Hematopoietic multipotent progenitor cell treated with erythropoietin and hydrocortisone succinate and interleukin-3 and kit ligand, for 6 days (in vitro differentiated cells): ENCODE measurements at places on chromosomes 16 and 17.

- DNase-seq = no peak
Observed at GRCh38 chr16:4970010-4970409, 11.9 kb downstream of the SEC14L5 start.

- peak; percentile 83 for DNase-seq
Observed at GRCh38 chr17:61416540-61417363, 17.1 kb downstream of the TBX2 start.

DNA sequence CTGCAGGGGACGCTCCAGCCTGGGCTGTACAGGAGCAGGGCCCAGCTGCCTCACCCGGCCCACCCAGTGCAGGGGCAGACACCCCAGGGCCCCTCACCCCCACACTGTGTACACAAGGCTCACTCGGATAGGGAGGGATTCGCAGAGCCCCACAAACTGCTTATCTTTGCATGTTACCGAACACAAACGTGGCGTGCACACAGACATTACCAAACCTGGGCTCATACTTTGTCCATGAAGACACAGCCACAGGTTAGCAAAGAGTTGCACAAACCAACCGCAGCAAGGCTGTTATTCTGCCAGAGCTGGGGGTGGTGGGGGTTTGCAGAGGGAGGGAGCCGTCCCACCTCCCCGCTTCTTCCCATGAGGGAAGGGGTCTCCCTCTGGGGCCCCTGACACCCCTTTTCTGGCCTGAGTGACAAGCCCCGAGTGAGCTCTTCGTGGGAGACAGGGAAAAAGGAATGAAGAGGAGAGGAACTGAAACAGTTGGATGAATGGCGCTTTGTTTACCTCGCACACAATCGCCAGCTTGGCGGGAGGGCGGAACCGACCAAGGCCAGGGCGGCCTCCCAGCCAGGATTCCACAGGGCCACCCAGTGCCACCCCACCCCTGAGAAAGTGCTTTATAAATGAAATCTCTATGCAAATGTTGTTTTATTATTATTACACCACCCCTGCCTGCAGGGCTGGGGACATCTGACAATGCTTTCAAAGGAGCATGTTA lies 434 bp upstream of the CPSF4L start:
- no peak for DNase-seq

GRCh38 chr17:76585649-76586593 lies at the start of gene ST6GALNAC2:
ST6GALNAC2 (minus strand) TSS chr17:76585860; CDS start chr17:76585808, 52 bp downstream.
- DNase-seq = peak; percentile 74

GRCh38 chr16:78154729-78155461 lies 55.4 kb downstream of the WWOX start:
- DNase-seq = no peak

DNA sequence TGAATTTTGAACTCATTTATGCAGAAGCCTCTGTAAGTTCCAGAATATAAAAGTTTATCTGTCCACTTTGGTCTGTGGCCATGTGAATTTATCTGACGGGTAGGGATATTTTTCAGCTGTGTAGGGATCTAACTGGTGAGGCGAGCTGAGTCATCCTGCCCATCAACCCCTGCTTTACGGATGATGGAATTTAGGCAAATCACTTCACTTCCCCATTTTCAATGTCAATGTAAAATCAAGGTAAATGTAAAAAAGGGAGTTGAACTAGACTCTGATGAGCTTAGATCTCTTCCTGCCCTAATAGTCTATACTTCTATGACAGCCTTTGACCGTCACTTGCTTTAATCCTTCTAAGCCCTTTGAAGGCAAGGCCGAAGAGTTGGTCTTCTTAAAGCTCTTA lies 2.6 kb downstream of the SLC16A6 start:
- peak; percentile 45 for DNase-seq

DNA sequence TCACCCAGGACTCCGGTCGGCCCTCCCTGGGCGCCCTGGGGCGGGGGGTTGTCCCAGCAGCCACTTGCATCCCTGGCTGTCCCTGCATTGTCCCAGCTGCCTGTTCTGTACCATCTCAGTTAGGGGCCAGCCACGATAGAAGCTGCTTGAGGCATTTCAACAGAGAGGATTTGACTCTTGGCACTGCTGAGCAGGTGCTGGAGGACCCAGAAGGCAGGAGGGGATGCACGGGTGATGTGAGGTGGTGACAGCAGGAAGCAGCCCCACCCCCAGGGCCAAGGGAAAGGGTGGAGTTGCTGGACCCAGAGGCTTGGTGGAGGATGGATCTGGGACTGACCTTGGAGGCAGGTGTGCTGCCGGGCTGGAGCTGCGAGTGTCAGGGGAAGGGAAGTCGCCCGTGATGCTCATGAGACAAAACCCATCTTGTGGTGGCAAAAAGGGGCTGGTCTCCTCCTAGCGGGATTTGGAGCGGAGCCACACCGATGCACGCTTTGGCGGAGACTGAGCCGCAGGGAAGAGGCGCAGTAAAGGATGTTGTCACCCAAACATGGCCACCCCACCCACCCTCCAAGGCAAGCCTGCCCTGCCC lies 188.0 kb upstream of the GSE1 start:
- no peak for DNase-seq

DNA sequence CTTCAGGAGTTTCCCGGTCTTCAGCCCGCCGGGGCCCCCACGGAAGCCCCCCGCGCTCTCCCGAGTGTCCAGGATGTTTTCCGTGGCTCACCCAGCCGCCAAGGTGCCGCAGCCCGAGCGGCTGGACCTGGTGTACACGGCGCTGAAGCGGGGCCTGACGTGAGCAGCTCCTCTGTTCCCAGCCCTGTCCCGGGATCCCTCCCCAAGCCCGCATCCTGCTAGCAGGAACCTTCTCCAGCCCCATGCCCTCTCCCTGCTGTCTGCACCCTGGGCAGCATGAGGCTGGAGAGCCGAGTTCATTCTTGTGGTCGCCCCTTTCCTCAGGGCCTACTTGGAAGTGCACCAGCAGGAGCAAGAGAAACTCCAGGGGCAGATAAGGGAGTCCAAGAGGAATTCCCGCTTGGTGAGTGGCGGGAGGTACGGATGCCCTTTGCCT lies 10.1 kb downstream of the RIPOR1 start:
- peak; percentile 4 for DNase-seq

DNA sequence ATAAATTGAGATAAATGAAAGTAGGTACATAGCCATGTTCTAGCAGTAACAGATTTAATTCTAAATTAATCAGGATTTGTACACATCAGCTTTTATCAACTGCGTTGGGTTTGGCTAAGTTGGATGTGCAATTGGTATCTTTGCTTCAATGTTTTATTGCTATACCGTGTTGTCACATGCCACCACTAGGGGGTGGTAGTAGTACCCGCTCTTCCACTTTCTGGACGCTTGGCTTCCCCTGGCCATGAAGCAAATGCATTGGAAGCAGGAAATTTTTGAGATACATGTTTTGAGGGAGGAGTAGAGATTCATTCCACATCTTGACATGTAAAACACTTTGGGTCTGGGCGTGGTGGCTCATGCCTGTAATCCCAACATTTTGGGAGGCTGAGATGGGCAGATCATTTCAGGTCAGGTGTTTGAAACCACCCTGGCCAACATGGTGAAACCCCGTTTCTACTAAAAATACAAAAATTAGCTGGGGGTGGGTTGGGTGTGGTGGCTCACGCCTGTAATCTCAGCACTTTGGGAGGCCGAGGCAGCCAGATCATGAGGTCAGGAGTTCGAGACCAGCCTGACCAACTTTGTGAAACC lies 58.6 kb downstream of the EMP2 start:
- DNase-seq = peak; percentile 84

- DNase-seq = peak; percentile 46
Observed at GRCh38 chr17:2056206-2057174, 1.6 kb downstream of the HIC1 start.

DNA sequence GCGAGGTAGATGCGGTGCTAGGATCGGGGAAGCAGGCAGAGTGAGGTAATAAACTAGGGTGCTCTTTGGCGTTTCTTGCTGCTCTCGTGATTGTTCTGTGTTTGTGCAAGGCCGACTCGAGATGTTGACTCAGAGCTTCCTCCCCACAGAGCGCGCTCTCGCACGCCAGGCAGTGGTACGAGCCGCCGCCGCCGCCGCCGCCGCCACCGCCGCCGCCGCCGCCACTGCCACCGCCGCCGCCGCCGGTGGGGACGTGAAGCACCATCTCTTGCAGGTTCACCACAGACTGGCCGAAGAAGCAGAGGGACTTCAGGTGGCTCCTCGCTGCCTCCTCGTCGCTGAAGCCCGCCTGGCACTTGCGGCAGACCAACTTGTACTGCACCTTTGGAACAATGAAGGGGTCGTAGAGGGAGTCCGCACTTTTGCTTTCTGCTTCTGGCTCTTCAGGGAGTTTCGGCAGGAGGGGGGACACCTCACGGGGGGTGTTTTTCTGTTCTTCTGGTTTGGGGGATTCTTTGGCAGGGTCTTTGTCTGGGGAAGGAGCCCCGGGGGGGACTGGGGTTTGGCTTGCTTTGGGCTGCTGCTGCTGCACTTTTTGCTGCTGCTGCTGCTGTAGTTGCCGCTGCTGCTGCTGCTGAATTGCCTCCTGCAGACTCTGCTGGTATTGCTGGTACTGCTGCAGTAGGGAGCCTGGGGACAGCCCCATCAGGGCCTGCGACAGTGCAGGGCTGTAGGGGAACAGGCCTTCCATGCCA lies 260.2 kb downstream of the ZFHX3 start:
- peak; percentile 87 for DNase-seq

GRCh38 chr17:39754958-39755553 lies 17.3 kb downstream of the GRB7 start:
- peak; percentile 39 for DNase-seq

DNA sequence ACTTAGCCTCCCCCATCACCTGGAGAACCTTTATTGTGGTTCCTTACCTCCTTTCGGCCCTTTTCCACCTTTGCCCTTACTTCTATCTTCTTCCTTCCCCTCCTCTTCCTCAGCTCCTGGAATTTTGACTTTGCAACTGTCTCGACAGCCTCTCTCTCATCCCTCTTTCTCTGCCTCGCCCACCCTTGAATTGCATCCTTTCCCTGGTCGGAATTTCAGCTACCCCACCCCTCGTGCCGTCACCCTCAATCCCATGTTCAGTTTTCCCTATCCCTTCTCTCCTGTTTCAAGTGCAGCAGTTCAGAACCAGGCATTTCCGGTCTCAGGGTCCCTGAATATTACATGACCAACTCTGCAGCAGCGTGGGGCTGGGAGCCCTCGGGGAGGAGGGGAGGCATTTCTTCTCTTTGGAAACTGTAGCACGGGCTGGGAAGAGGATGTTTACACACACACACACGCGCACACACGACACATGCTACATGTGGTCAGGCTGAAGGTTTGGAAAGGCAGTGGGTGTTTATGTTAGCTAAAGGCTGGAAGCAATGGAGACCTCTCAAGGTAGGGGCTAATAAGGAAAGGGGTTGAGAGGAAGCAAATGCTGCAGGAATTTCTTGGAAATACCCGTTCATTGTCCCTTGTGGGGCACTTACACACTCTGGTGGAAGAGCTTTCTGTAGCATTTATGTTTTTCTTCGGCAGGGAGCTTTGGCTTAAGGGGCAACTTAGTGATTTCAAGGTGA lies 971 bp downstream of the MINK1 start:
- DNase-seq = peak; percentile 41

DNA sequence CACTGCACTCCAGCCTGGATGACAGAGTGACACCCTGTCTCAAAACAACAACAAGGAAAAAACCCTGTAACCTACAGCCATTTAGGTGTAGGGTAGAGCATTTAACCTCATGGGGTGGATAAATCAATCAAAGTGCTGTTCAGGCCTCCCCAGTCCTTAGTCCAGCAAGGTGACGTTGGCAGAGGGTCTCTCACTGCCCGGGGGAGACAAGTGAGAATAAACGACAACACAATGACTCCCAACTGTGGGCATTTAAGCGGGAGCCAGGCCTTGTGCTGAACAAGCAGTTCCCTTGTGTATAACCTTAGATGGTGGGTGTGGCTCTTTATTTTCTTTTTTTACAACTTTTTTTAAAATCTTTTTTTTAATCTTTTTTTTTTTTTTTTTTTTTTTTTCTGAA lies 29.3 kb downstream of the TMEM92 start:
- DNase-seq = no peak

GRCh38 chr16:89641458-89642119 lies 15.9 kb downstream of the CHMP1A start:
- no peak for DNase-seq

GRCh38 chr16:14608604-14609003 lies 21.5 kb downstream of the PARN start:
- no peak for DNase-seq

GRCh38 chr17:82047914-82048570 lies 3.6 kb downstream of the RFNG start:
- DNase-seq = no peak

- no peak for DNase-seq
Observed at GRCh38 chr17:74177018-74177450, 26.4 kb upstream of the RPL38 start.

GRCh38 chr17:31495022-31495885 lies 103.8 kb downstream of the RAB11FIP4 start:
- DNase-seq = peak; percentile 85

DNA sequence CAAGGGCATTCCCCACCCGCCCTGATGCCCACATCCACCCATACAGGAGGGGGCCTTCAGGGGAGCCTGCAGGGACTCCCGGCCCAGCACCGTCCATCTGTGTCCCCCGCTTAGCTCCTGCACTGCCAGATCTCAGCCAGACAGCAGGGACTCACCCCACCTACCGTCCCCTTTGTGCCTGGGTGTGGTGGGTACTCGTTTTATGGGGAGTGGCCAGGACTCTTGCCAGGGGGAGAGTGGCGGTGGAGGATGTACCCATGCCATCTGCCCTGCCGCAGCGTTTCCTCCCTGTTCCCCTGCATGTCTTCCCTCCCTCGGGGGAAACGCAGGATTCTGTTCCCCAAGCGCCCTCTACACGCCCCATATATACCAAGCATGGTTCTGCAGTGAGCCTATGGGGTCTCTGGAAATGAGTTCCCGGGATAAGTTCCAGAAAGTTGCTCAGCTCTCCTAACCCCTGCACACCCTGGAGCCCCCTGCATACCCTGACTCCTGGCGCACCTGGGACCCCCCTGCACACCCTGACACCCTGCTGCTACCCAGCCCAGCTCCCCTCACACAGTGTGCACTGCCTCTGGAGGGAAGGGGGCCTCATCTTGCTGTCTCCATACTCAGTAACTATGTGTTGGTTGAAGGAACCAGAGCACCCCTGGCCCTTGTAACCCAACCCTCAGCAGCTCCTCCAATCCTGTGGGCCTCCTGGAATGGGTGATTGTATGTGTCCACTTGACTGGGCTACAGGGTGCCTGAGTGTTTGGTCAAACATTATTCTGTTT lies 4.2 kb upstream of the MAFG start:
- peak; percentile 80 for DNase-seq
